ENCODE measurements at places on chromosomes 6 and 20.
A peak's percentile ranks its signal among the peaks of the same experiment; 100 is the strongest.

- DNase-seq: no peak
Observed at GRCh38 chr6:154473324-154473723, 37.2 kb downstream of the CNKSR3 start.

GRCh38 chr6:107698146-107698545 lies 126.0 kb downstream of the SCML4 start:
- no peak for DNase-seq

- DNase-seq: no peak
Observed at GRCh38 chr6:136471372-136471771, 78.8 kb downstream of the MAP7 start.

- DNase-seq: peak; percentile 7
Observed at GRCh38 chr6:35562060-35562459, 49.4 kb upstream of the TULP1 start.

DNA sequence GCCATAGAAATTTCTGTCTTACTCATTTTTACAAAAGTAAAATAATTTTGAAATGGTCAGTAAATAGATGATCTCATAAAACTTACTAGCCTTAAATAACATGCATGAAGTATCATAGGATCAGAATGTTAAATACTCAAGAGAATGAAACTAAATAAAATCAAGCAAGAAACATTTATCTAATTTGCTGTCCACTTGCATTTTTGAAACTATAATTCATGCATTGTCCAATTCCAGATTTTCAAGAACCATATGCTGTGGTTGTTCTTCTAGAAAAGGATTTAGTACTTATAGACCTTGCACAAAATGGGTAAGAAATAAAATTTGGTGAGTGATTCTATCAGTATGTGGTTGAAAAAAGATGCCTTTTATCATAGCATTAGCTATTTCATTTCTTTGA lies 107.0 kb downstream of the STXBP5 start:
- DNase-seq: no peak

GRCh38 chr6:167398214-167399050 lies 73.5 kb downstream of the TTLL2 start:
- DNase-seq: no peak

GRCh38 chr6:35731414-35731735 lies 5.5 kb upstream of the ARMC12 start:
- peak; percentile 12 for DNase-seq
